ENCODE measurements at places on chromosomes 16 and 17. TPM values are rescaled to one million over a fixed set of nuclear protein-coding genes. Genes with fewer than 3 reads are reported as not detected.

The KRTAP9-8 gene
- total RNA-seq = not detected

The MAP2K6 gene
- 0.89 TPM for total RNA-seq

The NXPH3 gene
- 3.0 TPM for total RNA-seq

The RAD51D gene
- 8.5 TPM for total RNA-seq

The NATD1 gene
- total RNA-seq = 2.9 TPM

Data from myometrial cell (primary cell).